Fibroblast of lung (primary cell): ENCODE measurements at places on chromosomes 7 and 10.

- peak; percentile 77 for DNase-seq
Observed at GRCh38 chr7:7424151-7424873, 111.4 kb downstream of the COL28A1 start.

GRCh38 chr7:12385364-12385786 lies 18.3 kb downstream of the VWDE start:
- DNase-seq: no peak

DNA sequence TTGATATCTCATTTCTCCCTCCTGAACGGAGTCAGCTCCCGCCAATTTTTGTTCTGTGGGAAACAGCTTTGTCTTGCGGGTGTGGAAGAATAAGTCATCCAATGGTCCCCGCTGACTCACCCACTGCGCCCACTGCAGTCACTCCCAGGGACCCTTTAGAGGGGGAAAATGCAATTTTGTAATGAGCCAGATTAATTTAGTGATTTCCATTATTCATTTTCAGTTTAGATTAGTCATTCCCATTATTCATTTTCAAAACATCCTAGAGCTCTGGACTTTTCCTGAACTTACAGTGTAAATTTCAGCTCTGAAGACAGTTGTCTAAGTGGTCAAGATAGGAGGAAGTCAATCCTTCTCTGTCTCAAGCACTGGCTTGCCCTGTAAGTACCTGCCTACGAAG lies 154.9 kb upstream of the TMEM72 start:
- DNase-seq: peak; percentile 99

DNA sequence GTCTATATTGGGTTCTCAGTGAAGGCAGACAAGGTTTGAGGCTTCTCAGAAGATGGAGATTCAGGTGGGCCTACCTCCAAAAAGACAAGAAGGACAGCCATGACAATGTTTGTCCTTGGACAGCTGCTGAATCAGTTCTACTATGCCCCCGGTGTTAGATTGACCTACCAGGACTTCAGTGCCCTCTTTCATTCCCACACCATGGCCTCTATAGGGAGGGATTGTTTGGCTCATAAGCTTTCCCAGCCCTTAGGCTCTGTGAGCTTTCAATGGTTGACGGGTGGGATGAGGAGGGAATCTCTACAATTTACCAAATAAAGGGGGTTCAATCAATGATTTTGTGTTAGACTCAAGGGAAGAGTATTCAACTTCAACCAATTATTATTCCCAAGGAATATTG lies 23.4 kb upstream of the RAPGEF5 start:
- DNase-seq: no peak

DNA sequence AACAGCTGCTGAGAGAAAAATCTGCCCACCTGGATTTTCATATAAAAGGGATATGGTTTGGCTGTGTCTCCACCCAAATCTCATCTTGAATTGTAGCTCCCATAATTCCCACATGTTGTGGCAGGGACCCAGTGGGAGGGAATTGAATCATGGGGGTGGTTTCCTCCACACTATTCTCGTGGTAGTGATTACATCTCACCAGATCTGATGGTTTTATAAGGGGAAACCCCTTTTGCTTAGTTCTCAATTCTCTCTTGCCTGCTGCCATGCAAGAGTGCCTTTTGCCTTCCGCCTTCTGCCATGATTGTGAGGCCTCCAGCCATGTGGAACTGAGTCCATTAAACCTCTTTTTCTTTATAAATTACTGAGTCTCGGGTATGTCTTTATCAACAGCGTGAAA lies 20.8 kb upstream of the MKI67 start:
- DNase-seq: no peak

- DNase-seq: no peak
Observed at GRCh38 chr7:19728716-19729115, 19.9 kb upstream of the POLR1F start.

DNA sequence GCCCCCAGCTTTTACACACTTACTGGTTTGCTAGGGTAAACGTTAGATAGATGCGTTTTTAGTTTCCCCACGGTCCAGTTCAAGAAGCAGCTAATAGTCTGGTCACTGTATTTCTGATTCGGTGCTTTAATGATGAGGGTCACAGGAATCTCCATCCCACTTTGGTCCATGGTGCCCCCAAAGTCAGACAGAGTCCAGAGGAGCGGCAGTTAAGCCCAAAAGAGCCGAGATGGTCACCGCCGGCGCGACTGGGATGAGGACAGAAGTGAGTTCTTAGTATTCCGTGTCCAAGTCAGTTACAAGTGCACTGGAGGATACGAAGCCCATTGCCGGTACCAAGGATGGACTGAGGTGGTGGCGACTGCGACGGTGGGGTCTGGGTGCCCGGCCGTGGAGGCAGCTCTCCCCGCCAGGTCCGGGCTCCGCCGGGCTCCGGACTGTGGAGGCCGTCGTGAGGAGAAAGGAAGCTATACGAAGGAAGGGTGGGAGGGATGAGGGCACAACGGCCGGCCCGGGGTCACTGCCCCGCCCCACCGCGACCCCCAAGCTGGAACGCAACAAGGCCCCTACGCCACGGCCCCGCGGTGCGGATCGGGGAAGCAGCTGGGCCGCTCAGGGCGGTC lies 663 bp downstream of the HERPUD2 start:
- DNase-seq: peak; percentile 22

DNA sequence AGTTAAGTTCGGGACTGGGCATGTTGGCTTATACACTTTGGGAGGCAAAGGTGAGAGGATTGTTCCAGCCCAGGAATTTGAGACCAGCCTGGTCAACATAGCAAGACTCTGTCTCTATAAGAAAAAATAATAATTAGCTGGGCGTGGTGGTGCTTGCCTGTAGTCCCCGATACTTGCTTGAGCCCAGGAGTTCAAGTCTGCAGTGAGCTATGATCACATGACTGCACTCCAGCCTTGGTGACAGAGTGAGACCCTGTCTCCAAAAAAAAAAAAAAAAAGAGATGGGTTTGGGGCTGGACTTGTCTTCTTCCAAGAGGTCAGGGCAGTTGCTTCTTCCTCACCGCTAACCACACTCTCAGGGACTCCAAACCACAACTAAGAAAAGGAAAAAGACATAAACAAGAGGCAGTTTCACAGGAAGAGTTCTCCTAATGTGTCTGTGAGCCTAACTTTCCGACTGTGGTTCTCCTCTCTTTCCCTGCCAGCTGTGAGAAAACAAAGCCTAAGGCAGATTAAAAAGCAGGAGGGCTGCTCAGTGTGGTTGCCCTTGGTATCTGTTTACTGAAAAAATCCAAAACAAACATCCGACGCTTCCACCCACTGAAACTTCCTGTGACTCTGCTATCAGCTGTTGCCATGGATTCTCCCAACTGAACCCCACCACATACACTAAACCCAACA lies 2.4 kb upstream of the SERPINE1 start:
- DNase-seq: peak; percentile 93

- DNase-seq: peak; percentile 71
Observed at GRCh38 chr7:47088329-47089067, 493.4 kb downstream of the TNS3 start.

GRCh38 chr7:71220210-71220695 lies 88.3 kb downstream of the GALNT17 start:
- DNase-seq: no peak

DNA sequence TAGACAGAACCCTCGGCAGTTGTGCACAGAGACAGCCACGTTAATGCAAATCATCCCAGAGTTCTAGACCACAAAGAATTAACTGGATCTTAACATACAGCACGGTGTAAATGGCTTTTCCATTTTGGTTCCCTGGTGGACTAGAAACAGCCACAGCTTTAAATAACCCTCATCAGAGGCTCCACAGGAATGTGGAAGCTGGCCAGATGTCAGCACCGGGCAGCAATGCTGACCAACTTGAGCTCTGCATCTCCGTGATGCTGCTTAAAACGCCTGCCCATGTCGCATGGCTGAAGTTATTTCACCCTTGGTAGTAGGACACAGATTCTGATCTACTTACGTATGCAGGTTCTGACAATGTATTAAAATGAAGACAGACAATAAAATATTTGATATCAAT lies 24.5 kb downstream of the RSU1 start:
- peak; percentile 29 for DNase-seq

- peak; percentile 94 for DNase-seq
Observed at GRCh38 chr10:99788598-99789256, 6.3 kb downstream of the ABCC2 start.

- no peak for DNase-seq
Observed at GRCh38 chr10:118980135-118980865, 49.2 kb upstream of the NANOS1 start.

GRCh38 chr7:36692456-36692855 lies 31.8 kb downstream of the AOAH start:
- DNase-seq: no peak

GRCh38 chr7:29555061-29555460 lies 8.6 kb upstream of the PRR15 start:
- DNase-seq: no peak

DNA sequence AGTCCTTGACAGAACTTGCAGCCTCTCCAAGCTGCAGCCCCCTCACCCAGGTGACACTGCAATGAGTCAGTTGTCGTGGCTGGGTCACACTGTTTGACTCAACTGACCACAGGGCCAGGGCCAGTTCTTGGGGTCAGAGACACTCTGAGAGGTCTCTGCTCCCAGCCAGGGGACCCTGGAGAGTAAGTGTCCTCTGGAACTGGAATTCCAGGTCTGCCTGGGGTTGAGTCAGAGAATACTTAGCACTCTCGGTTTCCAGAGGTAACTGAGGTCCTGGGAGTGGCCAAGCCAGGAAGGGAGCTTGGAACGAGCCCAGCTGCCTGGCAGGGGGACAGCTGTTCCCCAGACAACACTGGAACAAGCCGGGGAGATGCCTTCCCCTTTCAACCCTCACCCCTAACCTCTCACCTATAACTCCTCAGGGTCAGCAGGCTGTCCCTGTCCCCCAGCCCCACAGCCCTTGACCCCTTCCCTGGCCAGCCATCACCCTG lies 2.2 kb upstream of the MYL10 start:
- no peak for DNase-seq
